ENCODE measurements at places on chromosomes 7 and 10. TPM values are rescaled to one million over a fixed set of nuclear protein-coding genes. Genes with fewer than 3 reads are reported as not detected.

Gene CHAT
- not detected for total RNA-seq

Gene AOAH
- total RNA-seq: 7.1 TPM

Gene PPP1R9A
- total RNA-seq: 0.16 TPM

Gene HOXA9
- total RNA-seq: not detected

Gene GCK
- total RNA-seq: 3.7 TPM

Gene RNF32
- total RNA-seq: 0.66 TPM

Gene PHYHIPL
- not detected for total RNA-seq

Gene PIP
- not detected for total RNA-seq

Gene SPAM1
- not detected for total RNA-seq

Gene CYP26C1
- not detected for total RNA-seq

Gene HTR5A
- not detected for total RNA-seq

Gene GALNT11
- total RNA-seq: 19.0 TPM

Gene CALY
- not detected for total RNA-seq

Gene SPDYE16
- total RNA-seq: 0.12 TPM

Gene TUBB8
- total RNA-seq: not detected

Gene SLC26A4
- total RNA-seq: 1.2 TPM

Gene STOX1
- 0.64 TPM for total RNA-seq

Gene NME8
- not detected for total RNA-seq

Gene FAM131B
- 2.0 TPM for total RNA-seq

Gene YAE1
- 12.5 TPM for total RNA-seq

Gene ADRB1
- total RNA-seq: 0.14 TPM

Gene NRG3
- total RNA-seq: not detected

Gene ZEB1
- 27.8 TPM for total RNA-seq

Gene ANXA8
- total RNA-seq: not detected

Gene PKD1L1
- total RNA-seq: 0.02 TPM

Gene RELN
- total RNA-seq: not detected

Gene GNG11
- not detected for total RNA-seq

Gene WNT8B
- not detected for total RNA-seq

Gene TAS2R41
- not detected for total RNA-seq

Gene RHOBTB1
- 0.16 TPM for total RNA-seq

Gene PON3
- total RNA-seq: 0.32 TPM

Gene FOXP2
- not detected for total RNA-seq

Gene CPA4
- total RNA-seq: not detected

Gene LRGUK
- not detected for total RNA-seq

Gene CHRM2
- total RNA-seq: not detected

Gene ADCYAP1R1
- total RNA-seq: not detected

Gene LRRC4
- total RNA-seq: not detected

Gene SCIN
- 0.47 TPM for total RNA-seq

Gene SPDYE5
- total RNA-seq: not detected

Gene CRYGN
- total RNA-seq: 0.12 TPM

Gene PITX3
- total RNA-seq: not detected

Gene EPHB6
- total RNA-seq: 10.0 TPM

Data from activated naive CD8-positive, alpha-beta T cell treated with anti-CD3 and anti-CD28 coated beads for 36 hours (primary cell).